ENCODE measurements at places on chromosomes 2 and 18. TPM values are rescaled to one million over a fixed set of nuclear protein-coding genes. Genes with fewer than 3 reads are reported as not detected.

Gene BOD1L2
- not detected for total RNA-seq

DNA sequence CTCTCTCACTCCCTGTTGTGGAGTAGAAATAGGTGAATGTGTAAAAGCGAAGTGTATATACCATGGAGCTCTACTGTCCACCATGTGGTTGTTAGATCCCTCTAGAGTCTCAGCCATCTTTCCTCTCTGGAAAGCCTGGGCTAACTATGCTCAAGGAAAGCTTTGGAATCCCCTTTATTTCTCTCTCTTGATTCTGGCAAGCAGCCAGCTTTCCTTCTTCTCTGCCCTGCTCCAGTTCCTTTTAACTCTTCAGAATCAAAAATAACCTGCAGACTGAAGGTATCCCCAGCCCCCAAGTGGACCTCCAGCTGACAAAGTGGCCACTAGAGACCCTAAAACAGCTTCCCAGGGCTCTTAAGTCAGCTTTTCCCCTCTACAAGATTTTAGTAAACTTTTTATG is 381.9 kb downstream of the PLCL1 start:
- no peak for DNase-seq

- no peak for DNase-seq
These were observed 340.4 kb upstream of the MMADHC start for GRCh38 chr2:149928011-149928410.

DNA sequence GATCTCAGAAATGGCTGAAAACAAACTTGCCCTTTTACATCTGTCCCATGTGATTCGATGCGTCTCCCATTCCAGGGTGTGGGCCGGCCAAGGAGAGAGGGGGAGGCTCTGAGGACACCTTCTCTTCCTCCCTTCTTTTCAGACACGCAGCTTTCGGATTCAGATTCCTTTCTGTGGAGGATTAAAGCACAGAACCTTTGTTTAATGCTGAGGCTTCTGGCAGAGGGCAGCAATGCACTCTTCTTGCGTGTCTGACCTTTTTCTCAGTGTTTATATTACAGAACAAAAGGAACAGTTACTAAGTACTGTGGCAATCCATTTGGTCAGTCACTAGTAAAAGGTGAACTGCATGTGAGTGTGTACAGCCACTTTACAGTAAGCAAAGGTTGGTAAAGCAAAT is 268.9 kb upstream of the CCDC68 start:
- no peak for DNase-seq

All from aorta (tissue), 5 donors.